ENCODE measurements at places on chromosomes 2 and 18.

DNA sequence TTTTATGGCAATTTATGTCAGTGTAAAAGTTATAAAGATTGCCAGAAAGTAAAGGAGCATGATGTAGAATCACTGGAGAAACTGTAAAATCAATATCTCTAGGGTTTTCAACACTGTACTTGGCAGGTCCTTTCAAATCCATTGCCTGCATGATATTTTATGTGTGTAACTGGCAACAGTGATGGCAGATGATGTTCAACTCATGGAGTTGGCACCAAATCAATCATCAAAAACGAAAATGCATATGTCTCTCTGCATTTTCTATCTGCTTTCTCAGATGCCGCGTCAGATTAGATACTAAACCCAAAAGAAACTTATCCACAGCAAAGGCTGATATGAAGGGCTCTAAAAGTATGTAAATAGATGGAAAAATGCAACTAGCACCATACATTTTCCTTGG is 1395.5 kb upstream of the PIK3C3 start:
- no peak for DNase-seq

GRCh38 chr2:68834737-68835376 is 36.3 kb downstream of the BMP10 start:
- no peak for DNase-seq

GRCh38 chr2:40283111-40283909 is 168.6 kb downstream of the SLC8A1 start:
- no peak for DNase-seq

DNA sequence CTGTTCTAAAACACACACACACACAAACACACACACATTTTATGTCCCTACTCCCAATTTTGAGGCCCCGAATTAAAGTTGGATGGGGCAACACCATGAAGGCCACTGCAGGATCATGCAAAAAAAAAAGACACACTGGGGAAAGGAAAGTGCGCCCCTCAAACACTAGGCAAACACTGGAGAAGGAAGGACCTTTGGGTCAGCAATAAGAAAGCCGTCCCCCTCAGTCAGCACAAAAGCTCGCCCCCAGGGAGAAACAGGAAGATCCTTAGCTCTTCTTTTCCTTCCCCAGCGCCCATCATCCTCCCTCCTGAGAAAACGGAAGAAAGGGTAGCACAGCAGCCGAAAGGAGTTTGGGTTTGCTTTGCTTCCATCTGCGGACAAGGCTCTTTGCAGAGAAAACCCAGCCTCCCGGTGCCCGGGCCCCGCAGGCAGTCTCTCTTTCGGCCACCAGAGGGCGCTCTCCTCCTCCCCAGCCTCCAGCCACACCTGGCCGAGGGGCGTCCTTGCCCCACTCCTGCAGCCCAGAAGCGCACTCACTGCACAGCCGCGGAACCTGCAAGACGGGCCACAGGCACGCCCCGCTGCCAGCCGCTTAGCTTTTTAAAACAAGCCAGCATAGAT is 248.5 kb downstream of the CDH20 start:
- peak; percentile 33 for DNase-seq

DNA sequence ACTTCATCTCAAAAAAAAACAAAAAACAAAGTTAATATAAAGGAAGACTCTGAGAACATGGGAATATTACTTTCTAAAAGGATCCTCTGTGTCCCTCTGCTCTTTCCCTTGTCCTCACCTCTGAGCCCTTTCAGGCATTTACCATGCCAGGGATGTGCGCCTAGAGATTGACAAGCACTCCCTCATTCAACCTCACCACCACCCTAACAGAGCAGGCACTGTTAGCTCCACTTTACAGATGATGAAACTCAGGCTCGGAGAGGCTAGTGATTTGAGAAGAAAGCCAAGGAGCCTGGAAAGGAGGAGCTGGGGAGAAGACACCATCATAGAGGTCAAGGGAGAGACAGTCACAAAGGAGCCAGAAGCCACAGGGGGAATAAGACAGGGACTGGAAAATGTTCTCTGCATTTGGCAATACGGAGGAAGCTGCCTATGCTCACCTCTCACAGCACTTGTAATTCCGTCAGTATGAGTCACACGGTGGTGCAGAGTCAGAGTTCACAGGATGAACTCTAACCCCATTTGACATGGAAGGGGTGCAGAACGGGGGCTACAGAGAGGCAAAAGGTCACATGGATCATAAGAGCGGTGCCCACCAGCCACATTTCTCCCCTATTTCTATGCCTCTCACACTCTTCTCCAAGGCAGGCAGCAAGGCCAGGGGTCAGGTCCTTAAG is 101.8 kb upstream of the NFU1 start:
- DNase-seq, result no peak

DNA sequence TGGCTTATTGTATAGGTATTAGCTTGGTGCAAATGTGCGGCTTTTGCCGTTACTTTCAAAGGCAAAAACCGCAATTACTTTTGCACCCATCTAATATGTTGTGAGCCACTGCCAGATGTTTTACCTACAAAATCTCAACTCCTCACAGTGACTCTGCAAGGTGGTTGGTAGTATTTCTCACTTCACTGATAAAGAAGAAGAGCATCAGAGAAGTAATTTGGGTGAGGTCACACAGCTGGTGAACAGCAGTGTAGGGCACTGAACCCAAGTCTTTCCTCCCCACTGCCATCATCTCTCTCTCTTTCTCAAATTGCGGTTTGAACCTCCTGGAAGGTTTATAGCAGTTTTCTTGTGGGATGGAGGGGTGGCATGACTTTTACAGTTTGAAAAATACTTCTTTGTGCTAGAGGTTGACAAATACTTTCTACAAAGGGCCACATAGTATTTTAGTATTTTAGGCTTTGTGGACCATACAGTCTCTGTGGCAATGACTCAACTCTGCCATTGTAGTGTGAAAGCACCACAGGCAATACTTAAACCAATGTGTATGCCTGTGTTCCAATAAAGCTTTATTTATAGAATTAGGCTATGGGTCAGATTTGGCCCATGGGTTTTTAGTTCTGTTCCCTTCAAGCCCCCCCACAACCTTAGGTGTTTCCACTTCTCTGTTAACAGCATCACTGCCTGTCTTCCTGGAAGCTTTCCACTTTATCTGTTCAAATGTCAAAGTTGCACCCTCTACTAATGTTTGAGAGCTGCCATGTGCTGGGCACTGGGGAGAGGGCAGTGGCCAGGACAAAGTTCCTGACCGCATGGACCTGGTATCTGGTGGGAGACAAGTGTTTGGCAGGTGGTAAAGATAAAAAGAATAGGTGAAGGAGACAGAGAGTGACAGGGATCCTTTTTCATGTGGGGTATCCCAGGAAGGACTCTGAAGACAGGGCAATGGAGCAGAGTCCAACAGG is 30.1 kb downstream of the FHOD3 start:
- no peak for DNase-seq

- DNase-seq, result no peak
Measured at GRCh38 chr2:218811382-218811781, 20.2 kb downstream of the PRKAG3 start.

GRCh38 chr18:56825321-56825720 is 174.2 kb downstream of the WDR7 start:
- DNase-seq, result no peak

Measured in stimulated activated CD4-positive, alpha-beta T cell treated with anti-CD3 and anti-CD28 coated beads, Interleukin-2, amount 100 ng/mL, for 4 hours (primary cell).